ENCODE measurements at places on chromosomes 12 and 14.
A peak's percentile ranks its signal among the peaks of the same experiment; 100 is the strongest.

DNA sequence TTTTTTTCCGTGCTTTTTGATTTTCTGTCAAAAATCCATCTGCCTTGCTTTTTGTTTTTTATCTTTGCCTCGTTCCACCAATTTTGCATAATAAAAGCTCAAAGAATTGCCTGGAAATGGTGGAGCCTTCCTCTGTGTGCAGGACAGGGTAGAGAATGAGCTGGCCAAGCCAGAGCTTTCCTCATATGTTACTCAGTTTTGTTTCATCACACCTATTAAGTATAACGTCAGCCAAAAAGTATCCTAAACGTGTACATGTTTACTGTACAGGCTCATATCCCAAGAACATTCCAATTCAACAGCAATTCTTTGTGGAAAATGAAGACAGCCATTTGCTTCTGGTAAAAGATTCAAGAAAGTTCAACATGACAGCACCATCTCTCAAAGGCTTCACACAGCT lies 191.2 kb upstream of the LMNTD1 start:
- no peak for DNase-seq

GRCh38 chr14:63928744-63929174 lies 76.0 kb downstream of the SYNE2 start:
- DNase-seq, result no peak

GRCh38 chr14:30521899-30522736 lies 36.8 kb upstream of the G2E3 start:
- DNase-seq, result peak; percentile 72

DNA sequence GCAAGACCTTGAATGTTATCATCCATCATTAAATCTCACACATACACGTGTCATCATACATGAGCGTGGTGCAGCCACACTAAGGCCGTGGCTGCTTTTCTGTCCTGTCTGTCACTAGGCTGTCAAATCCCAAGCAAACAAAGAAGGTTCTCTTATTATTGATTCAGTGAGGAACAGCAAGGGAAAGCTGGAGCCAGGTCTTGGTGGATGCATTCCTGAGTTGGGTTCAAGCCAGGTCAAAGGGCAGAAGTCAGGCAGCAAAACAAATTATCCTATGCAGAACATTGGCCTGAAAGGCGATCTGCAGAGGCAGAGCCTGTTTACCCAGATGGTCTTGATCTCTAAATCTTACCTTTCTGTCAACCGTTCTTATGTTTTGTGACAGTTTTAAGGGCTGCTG lies 252.3 kb downstream of the NEDD1 start:
- no peak for DNase-seq

DNA sequence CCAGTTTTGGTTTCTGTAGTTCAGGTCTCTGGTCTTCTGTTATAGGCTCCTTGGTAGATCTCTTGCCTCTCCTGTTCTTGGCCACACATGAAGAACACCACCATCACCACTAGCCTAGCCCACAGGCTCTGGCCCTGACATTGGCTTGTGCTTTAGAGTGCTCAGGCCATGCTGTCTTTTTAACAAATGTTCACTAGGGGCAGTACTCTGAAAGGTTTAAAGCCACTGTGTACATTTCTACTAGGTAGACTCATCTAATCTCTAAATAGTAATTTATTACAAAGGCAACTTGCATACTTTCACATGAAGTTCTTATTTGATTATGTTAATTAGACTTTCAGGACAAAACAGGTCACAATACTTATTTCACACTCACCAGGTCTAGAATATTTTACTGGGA lies 38.3 kb downstream of the PDE6H start:
- peak; percentile 33 for DNase-seq

All from hematopoietic multipotent progenitor cell treated with erythropoietin and hydrocortisone succinate and interleukin-3 and kit ligand, for 6 days (in vitro differentiated cells).